Activated CD4-positive, alpha-beta T cell treated with anti-CD3 and anti-CD28 coated beads, Interleukin-2, Interleukin-4, amounts not matched to agents 100 ng/mL and 50 ng/mL, durations not matched to agents 16 hours and 8 hours (primary cell): ENCODE measurements at places on chromosomes 13 and 19.

DNA sequence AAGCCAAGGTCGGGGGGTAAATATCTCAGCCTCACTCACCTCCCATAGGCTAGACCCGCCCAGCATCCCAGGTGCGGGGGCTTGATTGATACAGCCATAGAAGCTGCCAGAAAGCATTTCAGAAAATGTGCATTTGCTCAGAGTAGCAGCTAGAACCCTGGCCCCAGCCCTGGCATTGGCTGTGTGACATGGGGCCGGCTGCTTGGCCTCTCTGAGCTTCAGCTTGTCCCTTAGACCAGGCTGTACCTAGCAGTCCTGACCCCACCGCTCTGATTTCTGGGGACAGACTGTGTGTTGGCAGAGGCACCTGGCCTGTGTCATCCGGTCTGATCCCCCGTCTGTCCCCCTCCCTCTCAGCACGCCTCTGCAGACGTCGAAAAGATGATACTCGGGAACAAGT, 15.4 kb downstream of the RAB8A start:
- DNase-seq: no peak

DNA sequence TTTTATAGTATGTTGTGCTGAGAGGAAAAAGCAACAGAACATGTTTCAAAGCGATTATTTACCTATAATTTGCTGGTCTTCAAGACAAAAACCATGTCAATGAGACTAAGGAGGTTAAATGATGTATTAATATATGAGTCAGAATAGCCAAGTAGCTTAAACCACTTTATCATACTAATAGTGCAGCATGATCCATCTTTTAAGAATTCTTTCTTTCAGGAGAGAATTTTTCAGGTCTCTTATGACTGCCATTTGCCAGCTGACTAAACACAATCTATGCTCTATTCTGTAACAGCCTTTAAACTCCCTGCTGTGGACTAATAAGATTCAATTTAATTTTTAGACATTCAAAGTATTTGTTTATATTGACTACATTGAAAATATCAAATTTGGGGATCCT, 93.7 kb downstream of the TRPC4 start:
- no peak for DNase-seq

DNA sequence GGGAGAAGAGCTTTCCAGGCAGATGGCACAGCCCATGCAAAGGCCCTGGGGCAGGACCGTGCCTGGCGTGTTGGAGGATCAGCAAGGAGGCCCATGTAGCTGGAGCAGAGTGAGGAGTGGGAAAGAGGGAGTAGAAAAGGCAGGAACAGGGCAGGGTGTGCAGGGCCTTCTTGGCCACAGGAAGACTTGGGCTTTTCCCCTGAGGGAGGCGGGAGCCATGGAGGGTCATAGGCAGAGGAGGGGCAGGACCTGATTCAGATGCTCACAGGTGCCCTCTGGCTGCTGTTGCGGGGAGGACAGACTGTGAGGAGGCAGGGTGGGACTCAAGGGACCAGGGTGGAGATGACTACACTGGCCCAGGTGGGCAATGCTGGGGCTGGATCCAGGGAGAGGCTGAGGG, 13.8 kb upstream of the PTPRS start:
- DNase-seq: peak; percentile 17

- DNase-seq: no peak
Observed at GRCh38 chr13:66914155-66914554, 316.0 kb downstream of the PCDH9 start.

- no peak for DNase-seq
Observed at GRCh38 chr19:30225676-30226463, 146.3 kb upstream of the ZNF536 start.

GRCh38 chr13:49292742-49293486, 45.2 kb downstream of the CDADC1 start:
- peak; percentile 12 for DNase-seq

- no peak for DNase-seq
Observed at GRCh38 chr13:77390391-77390790, 63.5 kb upstream of the MYCBP2 start.

DNA sequence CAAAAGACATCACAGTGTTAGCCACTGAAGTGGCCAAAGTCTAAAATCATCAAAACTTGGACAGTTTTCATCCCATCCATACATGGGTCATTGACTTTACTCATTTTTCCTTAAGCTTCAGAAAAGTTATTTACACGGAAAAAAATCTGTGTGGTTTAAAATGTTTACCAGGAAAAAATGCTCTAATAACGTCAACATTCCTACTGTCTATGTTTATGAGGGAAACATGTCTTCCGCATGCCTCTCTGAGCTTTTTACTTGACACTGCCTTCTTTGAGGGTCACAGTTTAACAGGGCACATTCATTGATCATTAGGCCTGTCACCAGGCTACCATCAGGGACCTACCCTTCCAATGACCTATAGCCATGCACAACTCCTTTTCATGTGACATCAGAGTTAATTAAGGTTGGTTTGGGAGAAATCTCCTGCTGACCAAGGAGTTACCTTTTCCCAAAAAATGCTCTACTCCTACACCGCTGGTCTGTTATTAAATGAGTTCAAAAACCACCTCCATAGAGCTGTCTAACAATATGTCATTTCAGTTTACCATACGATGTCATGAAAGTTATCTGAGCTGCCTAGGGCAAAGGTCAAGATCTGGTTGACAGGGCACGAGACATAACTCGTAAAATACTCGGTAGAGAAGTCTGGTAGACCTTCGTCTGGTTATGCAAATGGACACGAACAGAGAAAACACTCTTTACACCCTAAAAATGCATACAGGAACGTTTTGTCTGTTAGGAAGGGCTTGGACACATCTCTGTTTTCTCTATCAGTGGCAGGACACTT, 17.8 kb downstream of the FLT1 start:
- DNase-seq: no peak

GRCh38 chr19:17125062-17125727, 49.6 kb downstream of the MYO9B start:
- peak; percentile 45 for DNase-seq

- DNase-seq: no peak
Observed at GRCh38 chr13:68009546-68009945, 779.4 kb upstream of the PCDH9 start.

GRCh38 chr13:48561466-48562235, 28.8 kb upstream of the RCBTB2 start:
- DNase-seq: peak; percentile 73

DNA sequence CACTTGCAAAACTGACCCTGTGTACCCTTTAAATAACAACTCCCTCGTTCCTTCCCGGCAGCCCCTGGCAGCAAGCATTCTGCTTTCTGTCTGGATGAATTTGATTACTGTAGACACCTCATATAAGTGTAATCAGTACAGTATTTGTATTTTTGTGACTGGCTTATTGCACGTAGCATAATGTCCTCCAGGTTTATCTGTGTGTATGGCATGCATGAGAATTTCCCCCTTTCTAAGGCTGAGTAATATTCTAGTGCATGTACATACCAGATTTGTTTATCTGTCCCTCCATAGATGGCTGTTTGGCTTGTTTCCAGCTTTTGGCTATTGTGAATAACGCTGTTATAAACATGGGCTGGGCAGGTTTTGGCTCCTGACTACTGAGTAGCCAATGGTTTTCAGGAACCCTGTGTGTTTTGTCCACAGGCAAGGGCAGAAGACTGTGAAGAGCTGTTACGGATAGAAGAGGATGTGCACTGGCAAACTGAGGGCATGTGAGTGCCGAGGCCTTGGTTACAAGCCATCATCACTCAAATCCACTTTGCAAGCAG, 98.0 kb downstream of the ESD start:
- no peak for DNase-seq

- peak; percentile 70 for DNase-seq
Observed at GRCh38 chr13:62643007-62643483, 1227.4 kb upstream of the PCDH20 start.

DNA sequence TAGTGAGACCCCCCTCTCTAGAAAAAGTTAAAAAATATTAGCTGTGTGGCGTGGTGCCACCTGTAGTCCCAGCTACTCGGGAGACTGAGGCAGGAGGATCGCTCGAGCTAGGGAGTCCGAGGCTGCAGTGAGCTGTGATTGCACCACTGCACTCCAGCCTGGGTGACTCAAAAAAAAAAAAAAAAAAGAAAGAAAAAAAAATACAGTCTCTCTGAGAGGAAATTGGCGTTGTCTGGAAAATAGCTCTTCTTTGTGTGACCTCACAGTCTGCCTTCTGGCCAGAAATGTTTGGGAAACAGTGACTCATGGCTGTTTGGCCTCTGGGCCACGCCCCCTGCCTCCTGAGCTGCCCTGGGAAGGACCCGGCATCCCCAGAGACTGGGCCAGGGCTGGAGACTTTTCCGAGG, 10.7 kb downstream of the MARCHF2 start:
- no peak for DNase-seq

DNA sequence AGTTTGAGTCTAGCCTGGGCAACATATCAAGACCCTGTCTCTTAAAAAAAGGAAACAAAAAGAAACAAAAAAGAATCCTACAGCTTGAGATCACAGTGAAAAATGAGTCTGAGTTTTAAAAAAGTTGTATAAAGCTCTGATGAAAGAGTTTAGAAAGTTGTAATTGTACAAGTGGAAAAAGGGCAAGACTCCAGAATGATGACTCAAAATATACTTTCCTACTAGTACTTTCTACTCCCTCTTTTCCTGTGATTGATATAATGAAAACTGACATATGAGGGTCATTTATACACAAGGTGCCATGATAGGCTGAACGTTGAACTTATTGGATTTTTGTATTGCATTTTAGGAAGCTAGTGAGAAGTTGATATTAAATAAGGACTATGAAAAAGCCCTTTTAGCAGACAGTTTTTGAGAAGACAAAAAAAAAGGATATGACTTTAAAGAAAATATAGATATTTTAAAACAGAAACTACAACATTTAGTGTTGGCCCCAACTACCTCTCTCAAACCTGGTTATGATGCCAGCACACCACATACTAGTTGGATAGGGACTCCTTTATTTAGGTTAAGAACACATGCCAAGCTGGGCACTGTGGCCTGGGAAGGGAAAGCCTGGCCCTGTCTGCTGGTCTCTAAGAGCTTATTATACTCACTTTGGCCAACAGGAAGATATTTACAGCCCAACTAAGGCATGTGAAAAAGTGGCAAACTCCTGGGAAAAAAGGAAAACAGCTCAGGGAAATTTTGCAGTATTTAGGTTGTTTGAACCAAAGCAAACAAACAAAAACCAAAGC, 116.6 kb downstream of the KL start:
- no peak for DNase-seq

- DNase-seq: peak; percentile 67
Observed at GRCh38 chr13:95191821-95192563, 109.3 kb downstream of the ABCC4 start.

DNA sequence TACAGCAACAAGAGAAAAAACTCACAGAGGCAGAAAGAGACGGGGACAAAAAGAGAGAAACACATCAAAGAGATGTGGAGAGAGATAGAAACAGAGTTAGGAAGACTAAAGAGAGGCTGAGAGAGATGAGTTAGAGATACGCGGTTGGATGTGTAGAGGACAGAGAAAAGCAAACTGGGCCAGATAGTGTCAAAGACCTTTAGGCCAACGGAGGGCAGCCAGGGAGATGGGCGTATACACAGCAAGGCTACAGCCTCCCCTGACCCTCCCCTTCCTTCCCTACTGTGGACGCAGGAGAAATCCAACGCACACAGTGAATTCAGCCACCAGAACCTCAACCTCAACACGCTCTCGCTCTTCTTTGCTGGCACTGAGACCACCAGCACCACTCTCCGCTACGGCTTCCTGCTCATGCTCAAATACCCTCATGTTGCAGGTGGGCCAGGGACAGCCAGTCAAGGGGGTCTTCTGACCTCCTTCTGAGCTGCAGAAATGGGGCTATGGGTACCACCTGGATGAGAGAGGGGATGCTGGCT, 18.7 kb downstream of the CYP2B6 start:
- DNase-seq: no peak

DNA sequence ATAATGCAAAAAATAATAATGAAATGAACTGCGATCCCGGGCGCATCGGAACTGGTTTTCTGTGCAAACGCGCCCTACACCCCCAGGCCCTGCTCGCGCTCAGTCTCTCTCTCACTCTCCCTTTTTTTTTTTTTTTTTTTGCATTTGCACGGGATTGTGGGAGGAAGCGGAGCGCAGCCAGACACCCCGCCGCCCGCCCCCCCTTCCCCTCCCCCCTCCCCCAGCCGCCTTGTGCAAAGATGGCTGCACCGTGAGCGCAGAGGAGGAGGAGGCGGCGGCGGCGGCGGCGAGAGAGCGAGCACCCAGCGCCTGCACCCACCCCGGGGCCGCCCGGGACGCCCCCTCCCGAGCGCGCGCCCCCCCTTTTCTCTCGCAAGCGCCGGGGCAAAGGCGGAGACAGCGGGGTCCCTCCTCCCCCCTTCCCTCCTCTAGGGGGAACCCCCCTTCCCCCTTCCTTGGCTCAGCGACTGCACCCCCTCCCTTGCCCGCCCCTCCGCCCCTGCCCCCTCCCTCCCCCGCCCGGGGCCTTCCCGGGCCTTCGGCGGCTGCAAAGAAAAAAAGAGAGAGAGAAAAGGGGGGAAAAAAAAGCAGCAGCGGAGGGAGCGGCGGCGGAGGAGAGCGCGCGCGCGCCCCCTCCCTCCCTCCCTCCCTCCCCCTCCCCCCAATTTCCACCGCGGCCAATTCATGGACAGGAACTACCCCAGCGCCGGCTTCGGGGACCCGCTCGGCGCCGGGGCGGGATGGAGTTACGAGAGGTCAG, at the start of gene PRR12:
Gene PRR12, plus strand, starts transcription at position 212 of the 760 bp plus-strand sequence. Its CDS starts 473 bp downstream, at position 685.
- DNase-seq: peak; percentile 64

DNA sequence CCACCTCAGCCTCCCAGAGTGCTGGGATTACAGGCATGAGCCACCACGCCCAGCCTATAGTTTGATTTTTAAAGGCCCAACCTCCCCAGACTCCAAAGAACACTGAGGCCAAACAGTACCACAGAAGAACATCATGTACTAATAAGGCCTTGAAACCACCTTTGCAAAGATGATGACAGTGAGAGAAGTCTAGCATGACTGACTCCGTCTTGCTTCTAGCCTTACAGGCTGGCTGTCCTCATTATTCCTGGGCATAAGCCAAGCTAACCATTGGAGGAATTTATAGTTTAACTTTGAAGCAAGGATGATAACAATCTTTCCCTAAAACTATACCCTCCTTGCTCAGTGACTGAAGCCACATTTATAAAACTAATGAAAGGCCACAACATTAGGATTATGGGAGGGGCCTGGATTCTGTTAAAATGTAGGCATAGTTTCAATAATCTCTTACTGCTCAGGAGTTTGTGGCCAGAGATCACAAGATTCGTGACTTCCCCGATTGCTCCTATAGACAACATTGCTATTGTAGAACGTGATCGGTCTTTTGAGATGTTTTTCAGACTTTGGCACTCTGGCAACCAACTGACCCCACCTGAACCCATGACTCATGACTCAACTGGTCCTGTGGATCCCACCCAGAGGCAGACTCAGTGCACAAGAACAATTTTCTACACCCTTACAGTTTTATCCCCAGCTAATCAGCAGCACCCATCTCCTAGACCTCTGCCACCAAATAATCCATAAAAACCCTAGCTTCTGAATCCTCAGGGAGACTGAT, 17.6 kb downstream of the GPR42 start:
- no peak for DNase-seq
